ENCODE measurements at places on chromosomes 3 and 15.

- peak; percentile 9 for DNase-seq
These were observed 15.6 kb downstream of the FRMD4B start for GRCh38 chr3:69370156-69370883.

DNA sequence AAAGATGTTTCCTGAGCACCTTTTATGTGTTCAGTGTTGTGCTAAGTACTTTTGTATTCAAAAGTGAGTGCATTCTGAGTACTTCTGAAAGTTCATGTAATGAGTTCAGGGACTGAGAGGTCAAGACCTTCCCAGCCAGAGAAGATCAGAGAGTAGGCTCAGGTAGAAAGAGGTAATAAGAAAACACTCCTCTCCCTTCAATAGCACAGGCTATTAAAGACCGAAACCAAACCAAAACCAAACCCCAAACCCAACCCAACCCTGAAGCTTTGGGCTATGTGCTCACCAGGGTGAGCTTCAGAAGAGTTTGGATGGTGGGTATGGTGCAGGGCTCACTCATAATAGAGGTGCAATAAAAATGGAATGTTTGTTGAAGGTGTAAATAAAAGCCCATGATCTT is 76.7 kb upstream of the FAM3D start:
- no peak for DNase-seq

DNA sequence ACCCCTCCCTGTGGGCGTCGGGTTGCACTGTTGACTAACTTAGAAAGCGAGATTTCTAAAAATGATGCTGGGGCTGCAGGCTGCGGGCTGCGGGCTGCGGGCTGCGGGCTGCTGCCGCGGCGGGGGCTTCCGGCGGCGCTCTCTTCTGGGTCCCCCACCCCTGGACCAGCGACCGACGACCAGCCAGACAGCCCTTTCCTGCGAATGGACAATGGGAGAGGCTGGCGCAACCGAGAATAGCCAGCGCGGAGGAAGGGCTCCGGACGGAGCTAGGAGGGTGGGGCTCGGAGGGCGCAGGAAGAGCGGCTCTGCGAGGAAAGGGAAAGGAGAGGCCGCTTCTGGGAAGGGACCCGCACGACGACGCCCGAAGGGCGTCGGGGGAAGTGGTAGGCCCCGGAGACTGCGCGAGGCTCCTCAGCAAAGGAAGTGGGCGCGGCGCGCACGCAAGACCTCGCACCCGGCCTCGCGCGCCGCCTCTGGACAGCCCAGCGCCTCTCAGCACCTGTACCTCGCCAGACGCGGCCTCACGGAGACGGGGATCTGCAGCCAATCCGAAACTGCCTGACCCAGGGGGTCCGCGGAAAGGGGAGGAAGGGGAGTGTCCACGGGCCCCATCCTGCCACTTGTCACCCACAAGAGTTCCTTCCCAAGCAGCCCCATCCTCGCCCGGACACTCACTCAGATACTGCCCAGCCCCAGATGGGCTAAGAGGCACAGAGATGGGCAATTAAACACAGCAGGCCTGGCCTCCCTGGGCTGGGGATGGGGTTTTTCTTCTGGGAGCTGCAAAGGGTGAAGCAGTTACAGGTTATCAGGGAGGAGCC is 70.7 kb downstream of the SLC12A8 start:
- peak; percentile 50 for DNase-seq

DNA sequence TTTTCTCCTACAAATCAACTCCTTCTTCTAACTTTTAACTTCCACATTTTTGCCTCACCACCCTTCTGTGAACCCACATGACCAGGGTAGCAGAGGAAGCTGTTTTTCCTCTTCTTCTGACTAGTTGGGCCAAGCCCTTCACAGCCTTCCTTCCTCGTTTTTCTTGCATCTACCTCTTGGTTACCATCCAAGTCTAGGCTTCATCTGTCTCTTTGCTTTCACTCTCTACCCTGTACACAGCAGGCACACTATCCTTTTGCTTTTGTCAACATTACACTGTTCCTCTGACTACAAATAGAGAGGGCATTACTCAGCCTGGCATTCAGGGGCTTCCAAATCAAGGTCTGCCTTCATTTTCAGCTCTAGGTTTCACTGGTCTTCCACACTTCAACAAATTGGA is 22.0 kb downstream of the SLC9A9 start:
- no peak for DNase-seq

- no peak for DNase-seq
These were observed 18.0 kb upstream of the ARNT2 start for GRCh38 chr15:80386151-80386550.

GRCh38 chr3:81105789-81106488 is 655.5 kb downstream of the GBE1 start:
- DNase-seq, result no peak

DNA sequence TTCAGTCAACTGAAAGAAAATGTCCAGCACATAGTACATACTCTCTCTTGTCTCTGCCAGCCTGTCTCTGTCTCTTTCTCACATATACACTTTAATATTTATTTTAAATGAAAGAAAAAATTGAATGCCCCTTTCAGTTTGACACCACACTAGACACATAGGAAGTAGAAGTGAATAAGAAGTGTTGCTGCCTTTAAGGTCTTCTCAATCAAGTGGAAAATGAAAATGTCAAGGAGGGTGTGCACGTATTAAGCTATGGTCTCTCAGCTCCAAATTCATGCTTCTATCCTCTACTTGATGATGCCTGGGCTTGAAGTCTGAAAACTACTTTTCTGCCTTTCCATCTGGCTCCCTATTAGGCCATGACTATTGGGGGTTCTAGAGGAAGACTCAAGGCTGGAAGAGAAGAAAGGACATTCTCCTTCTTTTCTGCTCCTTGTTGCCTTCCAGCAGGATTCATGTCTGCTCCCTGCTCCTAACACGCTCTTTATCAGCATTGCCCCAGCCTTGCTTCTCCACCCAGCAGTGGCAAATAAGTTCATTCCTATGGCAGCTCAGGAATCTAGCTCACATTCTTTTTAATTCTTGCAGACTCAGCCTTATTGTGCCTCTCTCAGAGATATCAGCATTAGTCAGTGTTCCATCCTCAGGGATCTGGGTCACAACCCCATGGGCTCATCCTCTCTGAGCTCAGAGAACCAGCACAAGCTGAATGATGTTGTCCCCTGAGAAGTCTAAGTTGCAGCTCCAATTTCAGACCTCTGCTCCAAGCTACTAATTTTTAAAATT is 609.1 kb upstream of the GRM7 start:
- no peak for DNase-seq

DNA sequence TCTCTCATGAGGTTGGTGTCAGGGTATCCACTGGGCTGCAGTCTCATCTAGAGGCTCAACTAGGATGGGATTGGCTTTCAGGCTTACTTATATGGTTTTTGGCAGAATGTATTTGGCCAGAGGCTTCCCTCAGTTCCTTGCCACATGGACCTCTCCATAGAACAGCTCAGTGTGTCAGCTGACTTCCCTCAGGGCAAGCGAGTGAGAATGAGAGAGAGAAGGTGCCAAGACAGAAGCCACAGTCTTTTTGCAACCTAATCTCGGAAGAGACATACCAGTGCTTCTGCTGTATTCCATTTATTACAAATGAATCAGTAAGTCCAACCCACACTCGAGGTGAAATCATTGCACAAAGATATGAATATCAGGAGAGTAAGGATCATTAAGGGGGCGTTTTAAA is 129.2 kb downstream of the CCNL1 start:
- DNase-seq, result no peak

GRCh38 chr15:88014454-88015160 is 241.9 kb downstream of the NTRK3 start:
- DNase-seq, result no peak
